ENCODE measurements at places on chromosomes 1 and 21. TPM values are rescaled to one million over a fixed set of nuclear protein-coding genes. Genes with fewer than 3 reads are reported as not detected.

DNA sequence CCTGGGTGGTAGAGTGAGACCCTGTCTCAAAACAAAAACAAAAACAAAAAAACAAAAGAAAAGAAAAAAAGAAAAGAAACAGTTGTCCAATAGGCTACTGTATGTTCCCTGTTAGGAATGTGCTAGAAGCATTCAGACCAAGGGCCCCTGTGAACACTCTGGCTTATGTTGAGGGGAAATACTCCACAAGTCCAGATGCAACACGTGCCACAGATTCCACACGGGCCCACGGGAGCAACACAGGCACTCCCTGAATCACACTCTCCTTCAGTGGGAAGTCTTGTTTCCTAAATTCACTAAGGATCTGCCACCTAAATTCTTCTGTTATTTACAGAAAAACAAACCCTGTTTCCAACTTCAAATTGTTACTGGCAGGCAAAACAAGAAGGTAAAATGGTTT, 291.1 kb downstream of the PCP4 start:
- DNase-seq, result no peak

DNA sequence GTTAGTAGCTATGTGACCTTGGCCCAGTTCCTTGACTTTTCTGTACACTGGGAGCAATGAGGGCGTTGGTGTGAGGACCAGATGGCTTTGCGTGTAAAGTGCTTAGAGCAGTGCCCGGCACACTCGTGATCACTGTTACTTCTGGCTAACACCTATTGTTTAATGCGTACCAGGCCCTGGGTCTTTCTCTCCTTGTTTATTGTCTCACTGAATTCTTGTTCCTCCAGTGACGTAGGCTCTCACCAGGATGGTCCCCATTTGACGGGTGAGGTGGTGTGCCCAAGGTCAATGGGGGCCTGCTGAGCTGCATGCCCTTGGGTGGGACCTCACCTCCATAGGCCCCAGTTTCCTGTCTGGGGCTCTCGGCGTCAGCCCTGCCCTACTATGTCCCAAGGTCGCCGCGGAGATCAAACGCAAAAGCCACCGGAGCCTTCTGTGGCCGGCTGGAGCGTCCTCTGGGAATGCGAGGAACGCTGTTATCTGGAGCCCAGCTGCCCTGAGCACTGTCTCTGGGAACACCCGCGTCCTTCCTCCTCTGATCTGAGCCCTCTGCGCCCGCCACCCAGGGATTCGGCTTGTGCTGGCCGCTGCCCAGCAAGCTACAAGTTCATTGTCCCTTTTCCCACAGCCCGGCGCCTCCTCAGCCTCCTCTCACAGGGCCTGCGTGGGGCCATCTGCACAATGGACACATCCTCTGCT, 28.9 kb downstream of the ALPL start:
- DNase-seq, result no peak

DNA sequence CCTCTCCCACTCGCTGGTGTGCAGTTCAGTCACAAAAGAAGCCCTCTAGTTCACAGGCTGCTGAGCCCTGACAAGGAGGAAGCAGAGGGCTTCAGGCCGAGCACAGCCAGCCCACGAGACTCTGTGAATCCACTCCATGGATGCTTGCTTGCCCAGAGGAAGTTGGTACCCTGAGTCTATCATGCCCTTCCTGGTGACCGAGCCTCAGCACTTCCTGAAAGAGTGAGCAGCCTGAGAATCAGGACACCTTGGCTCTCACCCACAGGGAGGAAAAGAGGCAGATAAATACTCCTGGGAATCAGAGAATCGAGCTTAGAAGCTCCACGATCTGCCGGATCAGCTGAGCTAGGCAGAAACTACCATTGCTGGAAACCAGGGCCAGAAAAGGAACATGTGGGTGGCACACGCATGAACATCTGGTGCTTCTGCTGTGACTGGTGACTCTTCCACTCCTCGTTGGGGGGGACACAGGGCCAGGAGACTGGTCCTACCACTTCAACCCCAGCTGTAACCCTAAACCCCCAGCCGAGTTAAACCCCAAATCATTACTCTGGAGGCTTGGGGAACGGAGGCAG, 376.3 kb upstream of the CAMK1G start:
- no peak for DNase-seq

GRCh38 chr1:46621930-46622329, 5.3 kb upstream of the MOB3C start:
- no peak for DNase-seq

GRCh38 chr1:20530306-20530705, 22.1 kb upstream of the FAM43B start:
- DNase-seq, result peak; percentile 46

DNA sequence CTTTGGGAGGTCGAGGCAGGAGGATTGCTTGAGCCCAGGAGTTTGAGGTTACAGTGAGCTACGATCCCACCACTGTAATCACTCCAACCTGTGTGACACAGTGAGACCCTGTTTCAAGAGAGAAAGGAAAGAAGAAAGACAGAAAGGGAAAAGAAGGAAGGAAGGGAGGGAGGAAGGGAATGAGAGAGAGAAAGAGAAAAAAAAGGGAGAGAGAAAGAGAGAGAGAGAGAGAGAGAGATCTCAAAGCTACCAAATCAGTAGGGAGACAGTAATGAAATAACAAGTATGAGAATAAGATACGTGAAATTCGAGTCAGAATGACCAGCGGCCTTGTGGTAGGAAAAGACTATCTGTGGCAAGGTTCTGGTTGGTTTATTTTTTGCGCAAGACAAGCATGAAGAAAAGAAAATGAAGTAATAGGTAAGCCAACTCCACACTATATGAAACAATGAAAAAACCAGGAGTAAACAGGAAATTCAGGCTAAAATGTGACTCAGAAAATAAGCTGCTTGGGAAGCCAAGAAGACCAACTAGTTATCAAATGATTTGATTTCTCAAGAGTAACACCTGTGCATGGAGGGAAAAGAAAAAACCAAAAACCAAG, 8.9 kb downstream of the MTF1 start:
- peak; percentile 13 for DNase-seq

PRPF38B gene
- 19.3 TPM for polyA plus RNA-seq

DNA sequence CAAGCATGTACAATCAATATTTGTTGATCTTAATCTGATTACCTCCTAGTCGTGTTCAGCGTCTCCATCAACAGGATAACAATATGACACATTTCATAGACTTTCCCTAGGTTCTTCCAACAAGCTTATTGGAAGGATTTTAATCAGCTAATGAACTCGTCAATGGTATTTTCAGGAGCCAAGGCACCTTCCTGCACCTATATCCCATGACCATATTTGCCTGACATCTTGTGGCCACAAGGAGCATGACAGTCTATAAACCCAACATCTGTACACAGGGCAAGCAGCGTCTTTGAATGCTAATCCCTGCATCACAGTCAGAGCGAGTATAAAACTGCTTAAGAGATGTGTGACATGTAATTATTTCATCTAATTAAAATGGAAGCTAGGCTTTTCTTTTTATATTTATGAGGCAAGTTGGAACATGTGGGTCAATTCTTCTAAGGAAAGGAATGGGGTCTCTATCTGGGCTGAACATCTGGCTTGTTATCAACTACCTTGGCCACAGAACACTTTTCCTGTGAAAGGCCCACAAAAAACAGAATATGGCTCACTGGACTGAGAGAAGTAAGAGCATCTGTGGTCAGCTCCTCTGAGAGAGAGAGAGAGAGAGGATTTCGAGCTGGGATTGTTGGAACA, 388.8 kb downstream of the NTNG1 start:
- DNase-seq, result peak; percentile 26

DNA sequence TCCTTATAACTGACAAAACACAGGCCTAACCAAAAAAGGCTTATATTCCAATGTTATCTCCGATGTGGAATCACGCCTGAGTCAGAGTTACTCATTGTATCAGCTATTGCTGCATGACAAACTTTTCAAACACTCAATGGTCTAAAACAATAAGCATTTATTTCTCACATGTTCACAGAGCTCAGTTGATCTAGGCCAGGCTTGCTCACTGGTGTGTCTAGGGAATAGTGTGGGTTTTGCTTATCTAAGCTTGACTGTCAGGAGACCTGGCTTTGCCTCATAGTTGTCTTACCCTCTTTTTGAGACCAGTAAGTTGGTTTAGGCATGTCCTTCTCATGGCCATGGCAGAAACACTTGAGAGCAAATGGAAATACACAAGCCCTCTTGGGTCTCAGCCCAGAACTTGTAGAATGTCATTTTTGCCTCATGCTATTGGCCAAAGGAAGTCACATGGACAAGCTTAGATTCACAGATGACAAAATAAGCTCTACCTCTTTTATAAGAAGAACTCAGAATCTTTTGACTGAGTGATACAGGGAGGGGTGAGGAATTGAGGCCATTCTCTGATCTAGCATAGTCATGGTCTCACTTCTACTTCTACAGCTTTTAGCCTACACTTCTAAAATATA, 130.8 kb downstream of the HMCN1 start:
- peak; percentile 74 for DNase-seq

DNA sequence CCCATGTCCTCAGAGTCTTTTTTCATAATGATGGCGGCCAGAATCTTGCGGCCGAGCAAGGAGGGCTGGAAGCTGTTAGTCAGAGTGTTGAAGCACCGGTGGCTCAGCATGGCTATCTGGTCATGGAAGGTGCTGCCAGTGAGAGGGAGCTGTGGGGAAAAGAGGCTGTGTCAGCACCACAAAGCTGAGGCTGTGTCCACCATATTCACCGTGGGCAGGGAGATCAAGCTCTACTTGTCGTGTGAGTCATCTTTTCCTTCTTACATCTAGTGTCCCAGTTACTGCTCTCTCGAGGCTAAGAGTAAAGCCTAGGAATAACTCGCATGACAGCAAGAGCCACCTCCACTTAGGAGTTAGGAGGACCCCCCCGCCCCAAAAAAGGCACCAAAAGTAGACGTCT, 18.2 kb downstream of the ADAR start:
- no peak for DNase-seq

ARHGEF2 gene
- polyA plus RNA-seq, result 62.0 TPM

KRTAP20-2 gene
- polyA plus RNA-seq, result not detected

- no peak for DNase-seq
Measured at GRCh38 chr1:53552146-53552861, 93.1 kb downstream of the DMRTB1 start.

C2CD4D gene
- polyA plus RNA-seq, result 0.05 TPM

DNA sequence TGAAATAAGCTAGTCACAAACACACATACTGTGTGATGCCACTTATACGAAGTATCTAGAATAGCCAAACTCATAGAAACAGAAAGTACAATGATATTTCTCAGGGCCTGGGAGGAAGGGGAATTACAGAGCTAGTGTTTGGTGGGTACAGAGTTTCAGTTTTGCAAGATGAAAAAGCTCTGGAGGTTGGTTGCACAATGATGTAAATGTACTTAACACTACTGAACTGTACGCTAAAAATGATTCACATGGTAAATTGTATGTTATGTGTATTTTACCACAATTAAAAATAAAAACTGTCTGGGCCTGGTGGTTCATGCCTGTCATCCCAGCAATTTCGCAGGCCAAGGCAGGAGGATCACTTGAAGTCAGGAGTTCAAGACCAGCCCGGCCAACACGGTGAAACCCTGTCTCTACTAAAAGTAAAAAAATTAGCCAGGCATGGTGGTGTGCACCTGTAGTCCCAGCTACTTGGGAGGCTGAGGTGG, 15.3 kb upstream of the FHAD1 start:
- DNase-seq, result no peak

GRCh38 chr21:25895565-25896205, 160.9 kb downstream of the GABPA start:
- peak; percentile 70 for DNase-seq

- DNase-seq, result peak; percentile 71
Measured at GRCh38 chr21:35503671-35504070, 454.6 kb upstream of the RUNX1 start.

POLR3GL gene
- 10.6 TPM for polyA plus RNA-seq

GRCh38 chr1:201023517-201023902, at the start of gene KIF21B:
TSS of gene KIF21B (minus strand) at chr1:201023714. CDS start at chr1:201023383, 331 bp downstream.
- DNase-seq, result peak; percentile 75

LDLRAD1 gene
- not detected for polyA plus RNA-seq

SLC30A1 gene
- 5.5 TPM for polyA plus RNA-seq

DNA sequence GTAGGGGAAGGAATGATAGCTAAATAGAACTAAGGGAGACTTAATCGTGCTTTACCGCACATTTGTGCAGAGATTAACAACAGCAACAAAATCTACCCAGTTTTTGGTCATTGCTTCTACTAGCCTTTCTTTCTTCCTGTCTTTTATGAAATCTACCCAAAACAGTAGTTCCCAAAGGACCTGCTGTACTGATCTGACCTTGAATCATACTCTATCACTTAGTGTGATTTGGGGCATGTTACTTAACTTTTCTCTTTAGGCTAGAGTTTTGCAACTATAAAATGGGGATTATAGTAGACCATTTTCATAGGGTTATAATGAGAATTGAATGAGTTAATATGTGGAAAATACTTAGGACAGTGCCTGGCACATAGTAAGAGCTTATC, 30.5 kb upstream of the MACF1 start:
- no peak for DNase-seq

- no peak for DNase-seq
Measured at GRCh38 chr1:110875216-110875731, 2.3 kb downstream of the CD53 start.

VANGL2 gene
- polyA plus RNA-seq, result not detected

- no peak for DNase-seq
Measured at GRCh38 chr1:31570228-31570627, 6.1 kb upstream of the TINAGL1 start.
